ENCODE measurements at places on chromosomes 12 and 14. TPM values are rescaled to one million over a fixed set of nuclear protein-coding genes. Genes with fewer than 3 reads are reported as not detected.

Gene GLIPR1L1
- total RNA-seq = not detected

Gene CCT2
- total RNA-seq = 115 TPM

Gene RNU4-1
- under 0.01 TPM for total RNA-seq

Gene IL22
- not detected for total RNA-seq

Gene FAM186B
- total RNA-seq = 0.32 TPM

Gene KIF5A
- 0.91 TPM for total RNA-seq

Gene FGF6
- not detected for total RNA-seq
